ENCODE measurements at places on chromosomes 4 and X. TPM values are rescaled to one million over a fixed set of nuclear protein-coding genes. Genes with fewer than 3 reads are reported as not detected.

DNA sequence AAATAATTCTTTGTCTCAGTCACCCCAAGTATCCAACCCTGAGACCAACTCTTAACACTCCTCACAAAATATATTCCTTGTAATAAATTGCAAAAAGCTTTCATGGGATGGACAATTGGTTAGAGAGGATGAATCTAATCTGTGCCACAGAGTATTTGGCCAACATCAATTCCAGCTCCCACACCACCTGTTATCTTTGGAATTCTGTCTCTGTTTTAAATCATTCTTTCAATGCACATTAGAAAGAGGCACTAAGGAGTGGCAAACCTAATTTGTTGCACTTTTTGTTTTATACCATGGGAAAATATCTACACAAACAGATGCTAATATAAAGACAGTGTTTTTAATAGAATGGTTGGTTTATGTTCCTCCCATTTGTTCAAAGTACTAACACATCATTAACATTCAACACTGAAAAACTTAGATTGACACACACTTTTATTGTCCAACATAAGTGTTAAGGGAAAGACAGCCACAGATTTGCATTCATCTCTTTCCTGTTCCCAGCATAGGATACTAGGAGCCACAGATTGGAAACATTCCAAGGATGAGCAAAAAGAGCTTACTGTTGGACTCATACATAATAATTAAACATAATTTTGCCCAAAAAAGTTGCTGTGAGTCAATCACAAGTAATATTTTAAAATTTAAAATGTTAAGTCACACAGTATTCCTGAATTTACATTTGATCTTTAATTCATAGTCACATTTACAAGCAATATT is 116.4 kb downstream of the PPA2 start:
- DNase-seq: no peak

ZNF732 gene
- total RNA-seq: not detected

DNA sequence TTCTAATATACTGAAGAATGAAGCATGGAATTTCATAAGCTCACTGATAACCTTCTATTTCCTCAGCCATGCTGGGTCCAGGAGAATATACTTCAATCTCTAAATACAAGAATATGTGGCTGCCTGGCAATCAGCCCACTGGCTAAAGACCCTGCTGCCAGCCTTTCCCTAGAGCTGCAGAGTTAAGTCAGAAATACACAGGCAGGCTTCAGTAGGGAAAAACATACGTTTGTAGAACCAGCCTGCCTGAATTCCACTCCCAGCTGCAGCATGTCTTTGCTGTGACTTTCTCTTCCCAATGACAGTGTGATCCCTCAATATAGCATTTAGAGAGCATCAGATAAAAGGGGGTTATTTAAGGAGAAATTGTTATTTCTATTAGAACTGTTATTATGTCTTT is 289.1 kb downstream of the PCDH19 start:
- DNase-seq: no peak

PNMA5 gene
- not detected for total RNA-seq
